Endothelial cell of umbilical vein (primary cell): ENCODE measurements at places on chromosomes 5 and 9. TPM values are rescaled to one million over a fixed set of nuclear protein-coding genes. Genes with fewer than 3 reads are reported as not detected.

PRKAA1 gene
- polyA plus RNA-seq: 25.5 and 37.0 TPM in 2 replicates

DNA sequence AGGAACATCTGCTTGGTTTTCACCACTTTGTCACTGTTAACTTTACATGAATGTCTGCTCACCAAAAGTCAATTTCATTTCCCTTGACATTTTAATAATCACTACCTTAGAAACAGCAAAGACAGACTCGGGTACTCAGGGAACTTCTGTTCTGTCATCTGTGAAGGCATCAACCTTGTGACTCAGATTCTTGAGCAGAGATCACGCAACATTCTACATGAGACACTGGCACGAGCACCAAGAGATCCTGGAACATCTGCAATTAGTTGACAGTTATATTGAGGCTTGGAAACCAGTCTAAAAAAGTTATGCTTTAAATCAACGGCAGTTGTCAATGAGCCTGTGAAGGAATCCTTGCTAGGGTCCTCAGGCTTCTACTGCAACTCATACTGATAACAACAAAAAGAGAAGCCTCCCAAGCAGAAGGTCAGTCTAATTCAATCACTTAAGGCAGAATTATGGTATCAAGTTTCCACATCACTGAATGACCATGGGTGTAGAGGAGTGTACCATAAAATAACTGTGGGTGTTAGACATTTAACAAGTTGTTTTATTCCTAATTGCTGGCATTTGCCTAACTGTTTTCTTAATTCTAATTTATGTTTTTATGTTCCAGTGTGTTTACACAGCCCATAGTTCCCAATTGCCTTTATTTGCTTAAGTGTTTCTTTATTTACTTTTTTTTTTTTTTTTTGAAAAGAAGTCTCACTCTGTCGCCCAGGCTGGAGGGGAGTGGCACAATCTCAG is 3.3 kb upstream of the PBX3 start:
- peaks cover 5% of the 10 kb centered on the region for H3K4me1 ChIP-seq
- H3K27me3 ChIP-seq: peaks cover 4% of the 10 kb centered on the region
- no peaks in the 10 kb centered on the region for H3K36me3 ChIP-seq
- H3K27ac ChIP-seq: no peak overlapping the region

- H3K27ac ChIP-seq: no peak overlapping the region
- no peak overlapping the region for H3K4me3 ChIP-seq
- H3K36me3 ChIP-seq: no peaks in the 10 kb centered on the region
- DNase-seq: no peak
- H3K4me1 ChIP-seq: no peaks in the 10 kb centered on the region
Observed at GRCh38 chr5:2724031-2724581, 27.4 kb downstream of the IRX2 start.

GABRP gene
- polyA plus RNA-seq: 3.0 and 3.3 TPM in 2 replicates

GRCh38 chr5:35665096-35665495 is 47.4 kb downstream of the SPEF2 start:
- H3K4me1 ChIP-seq: no peaks in the 10 kb centered on the region
- H3K27ac ChIP-seq: no peak overlapping the region
- H3K27me3 ChIP-seq: no peaks in the 10 kb centered on the region
- no peaks in the 10 kb centered on the region for H3K36me3 ChIP-seq

- H3K4me3 ChIP-seq: no peak overlapping the region
- peak; percentile 49 for DNase-seq
- H3K36me3 ChIP-seq: no peaks in the 10 kb centered on the region
- H3K27ac ChIP-seq: no peak overlapping the region
- no peaks in the 10 kb centered on the region for H3K4me1 ChIP-seq
Observed at GRCh38 chr5:52690236-52690768, 97.4 kb upstream of the ITGA1 start.

PCDHGA7 gene
- polyA plus RNA-seq: 0.68 and 0.84 TPM in 2 replicates

GRCh38 chr9:88933607-88934379 is 57.5 kb upstream of the S1PR3 start:
- no peak overlapping the region for H3K4me3 ChIP-seq
- no peaks in the 10 kb centered on the region for H3K27me3 ChIP-seq
- H3K36me3 ChIP-seq: no peaks in the 10 kb centered on the region
- H3K4me1 ChIP-seq: no peaks in the 10 kb centered on the region
